ENCODE measurements at places on chromosomes 2 and 18.

GRCh38 chr2:56450047-56450446, 266.3 kb downstream of the CCDC85A start:
- DNase-seq, result peak; percentile 46

DNA sequence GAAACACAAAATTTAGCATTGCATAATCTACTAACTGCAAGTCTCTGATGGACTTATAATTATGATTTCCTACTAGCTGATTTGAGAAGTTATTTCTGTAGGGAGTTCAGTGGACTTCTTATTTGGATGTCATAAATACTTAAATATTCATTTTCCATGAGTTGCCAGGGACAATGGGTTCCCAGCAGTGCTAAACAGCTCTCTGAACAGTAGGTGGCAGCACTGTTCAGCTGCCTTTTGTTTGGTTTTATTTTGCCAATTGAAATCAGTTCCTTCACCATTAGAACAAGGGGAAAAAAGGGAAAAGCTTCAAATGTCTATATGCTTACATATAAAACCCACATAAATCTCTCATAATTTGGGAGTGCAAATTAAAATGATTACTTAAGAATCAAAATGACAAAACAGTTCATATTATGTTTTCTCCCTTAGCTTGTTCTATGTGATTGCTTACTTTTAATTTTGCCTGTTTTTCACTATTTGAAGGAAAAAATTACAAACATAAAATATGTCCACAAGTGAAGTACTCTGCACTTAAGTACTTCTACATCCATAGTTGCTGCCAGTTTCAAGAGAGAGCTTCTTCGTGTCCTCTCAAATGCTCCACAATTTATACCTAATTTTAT, 898.9 kb downstream of the CPS1 start:
- peak; percentile 48 for DNase-seq

DNA sequence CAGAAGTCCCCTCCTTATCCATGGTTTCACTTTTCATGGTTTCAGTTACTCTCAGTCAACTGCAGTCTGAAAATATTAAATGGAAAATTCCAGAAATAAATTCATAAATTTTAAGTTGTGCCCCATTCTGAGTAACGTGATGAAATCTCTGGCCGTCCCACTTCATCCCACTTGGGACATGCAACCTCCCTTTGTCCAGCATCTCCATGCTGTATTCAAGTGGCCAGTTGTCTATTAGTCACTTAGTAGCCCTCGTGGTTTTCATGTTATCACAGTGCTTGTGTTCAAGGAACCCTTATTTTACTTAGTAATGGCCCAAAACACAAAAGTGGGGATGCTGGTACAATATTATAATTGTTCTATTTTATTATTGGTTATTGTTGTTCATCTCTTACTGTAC, 18.0 kb upstream of the DAPL1 start:
- DNase-seq, result no peak

DNA sequence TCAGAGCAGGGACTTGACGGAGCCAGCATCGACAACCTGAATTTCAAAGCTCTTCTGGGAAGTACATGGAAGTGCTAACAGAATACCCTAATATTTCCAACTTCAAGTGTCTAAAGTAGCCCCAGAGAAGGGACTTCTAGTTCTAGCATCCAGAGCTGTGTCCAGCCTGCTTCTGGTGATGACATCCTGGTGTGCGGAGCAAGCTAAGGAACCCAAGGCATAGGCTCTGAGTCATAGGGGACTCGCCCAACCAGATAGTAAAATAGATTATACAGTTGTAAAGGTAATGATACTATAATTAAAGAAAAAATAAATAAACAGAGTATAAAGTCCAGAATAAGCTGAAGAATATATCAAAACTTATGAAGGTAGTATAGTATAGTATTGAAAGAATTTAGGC, 108.1 kb upstream of the SERPINE2 start:
- no peak for DNase-seq

- peak; percentile 85 for DNase-seq
These were observed 67.7 kb downstream of the NCK2 start for GRCh38 chr2:105812180-105813044.

- peak; percentile 98 for DNase-seq
These were observed 40.6 kb upstream of the MAP2 start for GRCh38 chr2:209383212-209383611.

DNA sequence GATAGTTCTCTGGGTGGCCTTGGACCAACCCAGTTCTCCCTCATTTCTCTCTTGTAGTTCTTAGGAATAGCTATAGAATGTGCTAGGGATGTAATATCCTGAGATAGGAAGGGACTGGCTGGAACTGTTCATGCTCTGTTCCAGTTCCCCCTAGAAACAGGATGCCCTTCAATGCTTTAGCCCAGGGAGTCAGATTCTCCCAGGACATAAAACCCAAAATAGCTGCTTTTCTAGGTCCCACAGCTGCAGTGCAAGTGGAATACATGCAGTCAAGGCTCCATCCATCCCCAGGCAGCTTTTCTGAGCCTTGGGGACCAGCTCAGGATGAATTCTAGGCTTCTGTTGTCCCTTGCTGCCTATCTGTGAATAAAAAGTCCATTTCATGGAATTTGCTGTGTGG, 257.3 kb upstream of the CTAGE1 start:
- DNase-seq, result no peak

GRCh38 chr18:68399721-68400120, 315.2 kb downstream of the TMX3 start:
- DNase-seq, result no peak

GRCh38 chr18:62576845-62577512, 54.2 kb downstream of the ZCCHC2 start:
- DNase-seq, result no peak

DNA sequence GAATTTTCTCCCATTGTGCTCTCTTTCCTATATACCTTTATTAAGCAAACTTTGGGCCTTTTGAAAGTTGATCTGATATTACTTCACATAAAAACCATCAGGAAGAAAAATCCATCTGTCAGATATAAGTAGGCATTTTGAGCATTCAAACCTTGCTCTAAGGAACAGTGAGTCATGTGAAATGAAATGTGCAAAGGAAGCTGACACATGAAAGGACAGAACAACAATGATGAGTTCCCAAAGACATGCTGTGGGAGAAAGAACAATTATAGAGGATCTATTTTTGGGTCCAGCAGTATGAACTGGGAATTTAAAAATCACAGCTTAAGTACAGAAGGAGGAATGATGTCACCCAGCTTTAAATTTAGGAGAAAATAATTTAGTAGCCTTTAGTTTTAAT, 18.1 kb downstream of the CALCRL start:
- DNase-seq, result peak; percentile 80

DNA sequence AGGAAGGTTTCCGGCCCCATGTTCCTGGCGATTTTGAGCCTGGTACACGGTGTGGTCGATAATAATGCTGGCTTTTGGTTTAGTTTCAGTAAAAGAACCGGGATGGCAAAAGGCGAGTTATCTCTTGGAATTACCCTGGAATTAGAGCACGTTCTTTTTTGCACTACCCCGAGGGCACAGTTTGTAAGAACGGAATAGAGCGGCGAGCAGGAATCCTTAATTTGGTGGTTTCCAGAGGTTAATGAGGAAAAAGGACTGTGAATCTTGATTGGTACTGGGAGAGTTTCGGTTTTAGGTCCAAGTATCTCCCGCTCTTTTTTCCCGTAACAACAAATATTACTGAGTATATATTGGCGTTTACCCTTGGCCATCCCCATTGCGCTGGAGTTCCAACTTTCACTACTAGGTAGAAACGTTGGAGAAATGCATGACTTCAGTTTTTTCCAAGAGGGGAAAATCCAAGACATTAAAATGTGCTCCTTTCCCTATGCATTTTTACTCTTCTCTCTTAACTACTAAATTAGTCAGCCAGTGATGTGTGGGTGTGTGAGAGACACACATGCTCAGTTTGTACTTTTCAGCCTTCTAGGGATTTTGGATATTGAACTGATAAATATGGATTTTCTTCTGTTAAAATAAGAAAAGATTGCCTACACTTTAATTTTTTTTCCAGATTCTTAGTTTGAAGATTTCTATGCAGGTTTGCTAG, 160.8 kb downstream of the AGPS start:
- DNase-seq, result peak; percentile 43

GRCh38 chr2:133736674-133737073, 168.4 kb upstream of the NCKAP5 start:
- DNase-seq, result no peak

DNA sequence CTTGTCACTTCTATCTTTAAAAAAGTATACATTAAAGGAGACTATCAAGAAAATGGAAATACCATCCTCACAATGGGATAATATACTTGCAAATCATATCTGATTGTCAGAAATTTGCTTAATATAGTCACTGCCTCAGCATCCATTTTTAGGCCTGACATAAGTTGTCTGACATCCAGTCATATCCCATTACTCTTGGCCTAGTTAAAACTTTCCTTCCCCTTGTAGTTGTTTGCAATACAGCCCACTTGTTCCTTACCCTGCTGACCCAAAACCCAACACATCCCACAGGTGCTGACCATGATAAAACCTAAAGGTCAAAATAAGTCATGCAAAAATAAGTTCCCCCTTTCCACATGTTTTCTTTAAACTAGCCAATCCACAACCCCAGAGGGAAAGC, 3.6 kb upstream of the ARHGEF33 start:
- no peak for DNase-seq

DNA sequence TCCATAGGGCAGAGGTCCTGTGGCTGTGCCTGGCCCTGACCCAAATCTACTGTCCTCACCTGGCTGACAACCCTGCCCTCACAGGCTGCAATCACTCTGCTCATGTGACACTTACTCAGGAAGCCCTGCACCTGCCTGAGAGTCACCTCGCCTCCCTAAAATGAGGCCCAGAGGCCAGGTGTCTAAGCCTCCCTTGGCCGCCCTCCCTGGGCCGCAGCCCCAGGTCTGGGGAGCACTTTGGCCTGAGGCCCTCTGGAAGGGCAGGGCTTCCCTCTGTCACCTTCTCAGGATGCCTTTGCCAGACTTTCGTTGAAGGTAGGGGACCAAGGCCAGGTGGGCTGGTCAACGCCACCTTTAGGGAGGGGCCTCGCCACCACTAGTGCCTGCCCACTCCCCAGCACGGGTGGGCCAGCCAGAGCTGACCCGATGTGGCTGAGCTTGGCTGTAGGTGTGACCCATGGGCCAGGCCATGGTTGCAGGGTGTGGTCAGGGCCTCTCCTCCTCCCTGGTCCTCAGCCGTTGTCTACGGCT, 6.1 kb upstream of the GPC1 start:
- DNase-seq, result no peak

DNA sequence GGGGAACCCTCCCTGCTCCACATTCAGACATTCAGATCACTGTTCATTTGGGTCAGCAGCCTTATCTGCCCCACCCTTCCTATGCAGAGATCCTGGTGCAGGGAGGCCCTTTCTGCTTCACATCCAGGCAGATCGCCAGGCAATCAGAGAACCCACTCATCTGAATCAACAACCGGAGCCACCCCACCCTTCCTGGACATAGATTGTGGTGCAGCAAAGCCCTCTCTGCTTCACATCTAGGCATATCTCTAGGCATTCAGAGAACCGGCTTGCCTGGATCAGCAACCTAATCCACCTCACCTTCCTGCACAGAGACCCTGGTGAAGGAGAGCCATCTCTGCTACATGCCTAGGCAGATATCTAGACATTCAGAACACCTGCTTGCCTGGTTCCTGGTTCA, 184.5 kb upstream of the CNTNAP5 start:
- DNase-seq, result no peak

DNA sequence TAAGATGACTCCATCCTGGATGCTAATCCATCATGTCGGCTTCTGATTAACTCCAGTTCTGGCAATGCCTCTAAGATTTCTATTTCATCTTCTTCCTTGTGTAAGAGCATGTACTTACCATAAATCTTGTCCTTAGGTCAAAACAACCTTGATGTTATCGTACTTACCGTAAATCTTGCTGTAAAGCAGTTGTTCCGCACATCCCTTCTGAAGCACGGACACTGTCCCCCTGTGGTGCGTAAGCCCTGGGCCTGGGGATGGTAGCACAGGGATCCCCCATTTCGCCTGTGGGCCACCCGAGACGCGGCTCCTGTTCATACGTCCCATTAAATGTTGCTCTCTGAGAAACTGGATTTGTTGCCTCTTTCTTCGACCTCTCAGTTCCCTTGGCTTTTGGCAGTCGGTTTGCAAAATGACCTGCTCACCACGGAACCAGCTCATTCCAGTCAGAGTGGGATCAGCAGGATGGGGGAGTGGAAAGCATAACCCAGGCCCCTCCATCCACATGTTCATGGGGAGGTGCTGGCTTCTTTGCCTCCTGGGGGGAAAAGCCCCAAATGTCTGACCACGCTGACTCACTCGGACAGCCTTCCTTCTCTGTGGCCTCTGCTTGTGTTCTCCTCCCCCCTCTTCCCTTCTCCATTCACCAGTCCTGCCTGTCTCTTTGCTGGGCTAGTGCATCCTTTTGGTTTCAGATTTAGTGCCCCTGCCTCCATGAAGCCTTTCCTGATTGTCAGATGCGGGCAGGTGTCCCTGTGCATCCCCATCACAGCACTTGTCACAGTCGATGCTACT, 49.9 kb downstream of the RAB31 start:
- DNase-seq, result peak; percentile 80

GRCh38 chr18:44197832-44198611, 482.7 kb upstream of the SETBP1 start:
- DNase-seq, result no peak

- peak; percentile 87 for DNase-seq
These were observed 500.9 kb downstream of the FBXO15 start for GRCh38 chr18:73646772-73647171.

DNA sequence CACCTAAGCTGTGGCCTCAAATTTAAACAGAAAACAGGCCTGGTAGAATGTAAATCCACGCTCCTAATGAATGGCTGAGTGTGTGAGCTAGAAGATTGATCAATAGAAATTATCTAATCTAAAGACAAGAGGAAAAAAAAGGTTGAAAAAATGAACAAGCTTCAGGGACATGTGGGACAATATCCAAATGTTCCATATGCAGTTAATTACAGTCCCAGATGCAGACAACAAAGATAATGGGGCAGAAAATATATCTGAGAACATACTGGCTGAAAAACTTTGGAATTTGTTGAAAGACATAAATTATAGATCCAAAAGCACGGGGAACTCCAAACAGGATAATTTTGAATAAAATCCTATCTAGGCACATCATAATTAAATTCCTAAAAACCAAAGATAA, 186.7 kb upstream of the SIX2 start:
- no peak for DNase-seq

- no peak for DNase-seq
These were observed 321.5 kb downstream of the GALNT13 start for GRCh38 chr2:154193246-154193645.

DNA sequence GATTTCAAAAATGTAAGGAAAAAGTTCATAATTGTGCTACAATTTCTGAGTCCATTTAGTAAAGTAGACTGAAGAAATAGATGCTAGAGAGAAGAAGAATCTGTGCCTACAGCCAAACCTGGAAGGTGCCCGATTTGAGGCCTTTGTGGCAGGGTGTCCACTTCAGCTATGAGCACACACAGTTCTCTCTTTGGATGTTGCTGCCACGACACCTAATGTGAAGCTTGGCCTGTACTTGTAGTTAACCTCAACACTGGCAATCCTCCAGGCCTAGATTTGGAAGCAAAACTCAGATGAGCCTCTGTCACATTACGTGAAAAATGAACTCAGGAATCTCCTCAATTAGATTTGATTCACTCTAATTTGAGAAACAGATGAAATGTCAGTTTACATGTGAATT, 90.1 kb upstream of the LRP1B start:
- peak; percentile 16 for DNase-seq

- DNase-seq, result peak; percentile 47
These were observed 572 bp upstream of the ZNF516 start for GRCh38 chr18:76495435-76496193.

- peak; percentile 56 for DNase-seq
These were observed 20.6 kb upstream of the CNOT11 start for GRCh38 chr2:101231937-101232730.

GRCh38 chr2:230737791-230738226, 25.2 kb downstream of the CAB39 start:
- peak; percentile 92 for DNase-seq

- DNase-seq, result no peak
These were observed 55.4 kb upstream of the MAP2 start for GRCh38 chr2:209368406-209368805.
